HT-29 (cell line): ENCODE measurements at places on chromosomes 5 and 9. TPM values are rescaled to one million over a fixed set of nuclear protein-coding genes. Genes with fewer than 3 reads are reported as not detected.

DNA sequence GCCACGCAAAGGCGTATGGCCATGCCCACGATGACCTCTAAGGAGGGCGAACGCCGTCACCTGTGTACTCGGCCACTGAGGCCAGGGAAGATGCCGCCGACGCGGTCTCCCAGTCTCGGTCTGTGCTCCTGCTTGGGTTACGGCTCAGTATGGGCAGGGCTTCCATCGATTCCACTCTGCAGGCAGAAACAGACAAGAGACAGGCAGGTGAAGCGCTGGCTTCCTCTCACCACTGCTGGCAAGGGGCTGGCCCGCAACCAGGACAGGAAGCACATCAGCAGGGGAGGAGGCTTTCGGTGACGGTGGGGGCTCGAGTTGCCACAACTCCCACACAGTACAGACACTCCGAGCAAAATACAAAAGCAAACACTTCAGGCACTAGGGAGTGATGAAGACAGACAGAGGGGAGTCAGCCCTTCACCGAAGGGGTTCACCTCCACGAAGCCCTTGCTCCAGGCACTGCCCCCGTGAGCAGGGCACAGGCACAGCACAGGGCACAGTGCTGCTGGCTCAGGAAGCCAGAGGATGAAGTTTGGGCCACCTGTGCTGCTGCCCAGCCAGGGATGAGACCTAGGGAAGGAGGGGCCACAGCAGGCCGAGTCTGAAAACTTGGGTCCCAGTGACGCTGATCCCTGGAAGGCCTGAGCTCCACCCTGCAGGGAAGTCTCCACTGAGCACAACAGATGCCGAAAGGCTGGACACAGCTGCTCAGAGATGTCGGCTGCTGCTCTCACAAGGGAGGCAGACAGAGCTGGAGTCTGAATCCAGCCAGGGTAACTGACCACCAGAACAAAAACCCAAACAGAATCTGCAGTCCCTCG, 91.3 kb downstream of the CAMSAP1 start:
- no peak for DNase-seq

GRCh38 chr5:72302171-72302570, 17.9 kb downstream of the MRPS27 start:
- no peak for DNase-seq

- DNase-seq = no peak
These were observed 79.5 kb upstream of the IL12B start for GRCh38 chr5:159409801-159410200.

GRCh38 chr5:164202338-164202737, 696.9 kb downstream of the MAT2B start:
- no peak for DNase-seq

- DNase-seq = no peak
These were observed 185.7 kb downstream of the ATPSCKMT start for GRCh38 chr5:10063997-10064396.

GRCh38 chr5:92956886-92957285, 624.1 kb downstream of the NR2F1-AS1 start:
- DNase-seq = no peak

- peak; percentile 10 for DNase-seq
These were observed 1.8 kb upstream of the TARS1 start for GRCh38 chr5:33438996-33439395.

DNA sequence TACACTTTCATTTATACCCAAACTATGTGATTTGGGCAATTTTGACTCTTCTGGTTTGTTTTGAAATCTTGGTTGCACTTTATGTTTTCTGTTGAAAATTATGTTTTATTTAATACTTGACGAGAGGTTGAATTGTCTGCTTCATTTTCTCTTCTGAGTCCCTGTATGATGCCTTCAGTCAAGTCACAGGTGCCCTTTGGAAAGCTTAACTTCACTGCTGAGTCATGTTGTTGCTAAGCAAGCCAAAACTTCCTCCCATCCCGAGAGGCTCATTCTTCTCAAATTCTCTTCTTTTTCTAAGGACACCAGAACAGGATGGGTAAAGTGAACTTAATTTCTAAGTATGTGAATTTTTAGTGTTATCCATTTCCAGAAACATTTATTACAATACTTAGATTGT, 455.3 kb upstream of the PTGER4 start:
- no peak for DNase-seq

- DNase-seq = no peak
These were observed 299.6 kb upstream of the ADCY2 start for GRCh38 chr5:7096294-7096693.

DNA sequence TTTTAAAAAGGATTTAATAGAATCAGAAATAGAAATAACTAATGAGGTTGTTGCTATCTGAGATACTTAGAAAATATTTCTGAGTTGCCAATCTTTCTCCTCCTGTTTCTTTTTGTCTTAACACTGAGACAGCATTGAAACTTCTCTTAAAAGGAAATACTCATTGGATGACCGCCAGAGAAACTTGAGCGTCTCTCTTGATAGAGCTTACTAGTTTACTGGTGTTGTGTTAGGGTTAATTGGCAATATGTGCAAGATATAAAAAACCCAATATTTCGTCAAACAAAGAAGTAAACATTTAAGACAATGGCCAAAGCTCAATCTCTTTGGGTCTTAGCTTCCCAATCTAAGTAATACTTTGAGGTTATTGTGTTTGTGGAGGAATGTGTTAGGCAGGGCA, 176.4 kb upstream of the CHD1 start:
- peak; percentile 19 for DNase-seq

DNA sequence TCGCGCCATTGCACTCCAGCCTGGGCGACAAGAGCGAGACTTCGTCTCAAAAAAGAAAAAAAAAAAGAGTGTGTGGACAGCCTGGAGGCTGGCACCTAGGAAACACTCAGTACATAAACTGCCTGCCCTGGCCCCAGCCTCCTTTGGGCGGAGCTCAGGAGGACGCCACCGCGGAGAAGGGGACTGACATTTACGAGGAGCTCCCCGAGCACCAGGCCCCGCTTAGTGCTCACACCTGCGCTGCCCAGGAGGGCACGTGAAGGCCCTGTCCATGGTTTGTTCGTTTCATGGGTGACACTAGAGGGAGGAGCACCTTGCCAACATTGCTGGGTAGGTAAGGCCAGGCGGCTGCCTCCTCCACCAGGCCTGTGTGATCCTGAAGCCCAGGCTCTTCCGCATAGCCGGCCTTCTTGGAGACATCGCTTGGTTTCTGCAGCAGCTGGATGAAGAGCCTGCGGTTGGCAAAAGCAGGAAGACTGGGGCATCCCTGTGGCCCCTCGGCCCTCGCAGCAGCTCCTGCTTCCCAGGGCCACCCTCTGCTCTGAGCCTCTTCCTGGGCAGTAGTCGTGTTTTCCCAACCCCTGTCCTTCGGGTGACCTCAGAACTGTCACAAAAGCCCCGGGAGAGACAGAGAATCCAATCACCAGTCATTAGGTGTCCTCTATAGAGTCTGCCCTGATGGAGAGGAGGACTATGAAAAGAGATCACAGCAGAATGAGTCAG, 26.2 kb upstream of the LAMC3 start:
- DNase-seq = no peak

DNA sequence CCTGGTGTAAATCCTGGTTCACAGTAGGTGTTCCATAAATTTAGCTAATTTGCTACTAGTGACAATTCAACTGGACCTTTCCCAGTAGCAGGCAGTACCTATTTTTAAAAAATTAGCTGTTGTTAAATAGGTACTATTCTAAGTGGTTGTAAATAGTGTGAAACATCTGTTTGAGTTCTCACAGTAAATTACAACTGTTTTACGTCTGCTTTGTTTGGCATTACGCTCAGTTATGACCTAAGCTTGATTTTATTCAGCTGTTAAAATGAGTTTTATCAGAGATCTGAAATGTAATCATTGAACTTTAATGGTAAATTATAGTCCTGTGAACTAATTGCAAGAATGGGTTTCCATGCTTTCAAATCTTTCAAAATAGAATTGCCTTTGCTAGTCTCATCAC, 93.9 kb downstream of the GPBP1 start:
- no peak for DNase-seq

DNA sequence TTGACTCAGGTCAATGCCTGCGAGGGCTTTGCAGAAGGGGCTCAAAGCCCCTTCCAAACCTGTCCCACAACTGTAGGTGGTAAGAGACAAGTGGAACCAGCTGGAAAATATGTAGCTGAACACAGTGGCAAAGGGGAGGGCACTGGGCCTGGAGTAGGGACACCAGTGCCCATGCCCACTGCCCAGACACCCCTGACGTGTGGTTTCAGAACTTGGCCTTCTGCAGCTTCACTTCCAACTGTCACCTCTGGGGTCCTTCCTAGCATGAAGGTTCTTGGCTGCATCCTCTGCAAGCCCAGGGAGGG, 233.1 kb upstream of the IRX1 start:
- no peak for DNase-seq

CCDC180 gene
- total RNA-seq = 0.13 TPM in 1 of 2 replicates, not detected in the other

GADD45G gene
- 1.3 and 5.2 TPM in 2 replicates for total RNA-seq

FAM153A gene
- not detected in 2 replicates for total RNA-seq

NUTM2G gene
- total RNA-seq = not detected in 2 replicates

PCDHGA5 gene
- total RNA-seq = 0.13 TPM in 2 replicates

C6 gene
- not detected in 2 replicates for total RNA-seq
